ENCODE measurements at places on chromosomes 12 and 14. TPM values are rescaled to one million over a fixed set of nuclear protein-coding genes. Genes with fewer than 3 reads are reported as not detected.

- DNase-seq = no peak
These were observed 123.8 kb upstream of the LRFN5 start for GRCh38 chr14:41482861-41483260.

- no peak for DNase-seq
These were observed 14.4 kb downstream of the FERMT2 start for GRCh38 chr14:52936437-52936836.

DNA sequence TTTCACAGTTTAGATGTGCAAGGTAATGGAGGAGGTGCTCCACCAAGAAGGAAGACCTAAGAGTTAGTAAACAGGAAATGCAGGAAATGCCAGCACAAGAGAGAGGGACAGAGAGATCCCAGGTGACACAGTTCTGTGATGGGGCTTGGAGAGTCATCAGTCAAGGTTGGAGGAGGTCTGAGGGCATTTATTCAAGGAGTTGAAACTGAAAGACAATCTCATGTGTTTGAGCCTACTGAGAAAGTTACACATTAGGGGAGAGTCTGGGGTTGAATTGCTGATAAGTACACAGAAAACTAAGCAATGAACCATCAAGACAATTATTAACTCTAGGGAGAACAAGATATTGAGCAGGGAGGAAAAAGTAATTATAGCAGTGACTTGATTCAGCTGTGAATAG is 138.5 kb downstream of the ANO6 start:
- DNase-seq = no peak

GRCh38 chr14:65492266-65492665 is 79.7 kb downstream of the FUT8 start:
- DNase-seq = no peak

- DNase-seq = no peak
These were observed 74.6 kb upstream of the TMTC1 start for GRCh38 chr12:29858270-29858786.

DNA sequence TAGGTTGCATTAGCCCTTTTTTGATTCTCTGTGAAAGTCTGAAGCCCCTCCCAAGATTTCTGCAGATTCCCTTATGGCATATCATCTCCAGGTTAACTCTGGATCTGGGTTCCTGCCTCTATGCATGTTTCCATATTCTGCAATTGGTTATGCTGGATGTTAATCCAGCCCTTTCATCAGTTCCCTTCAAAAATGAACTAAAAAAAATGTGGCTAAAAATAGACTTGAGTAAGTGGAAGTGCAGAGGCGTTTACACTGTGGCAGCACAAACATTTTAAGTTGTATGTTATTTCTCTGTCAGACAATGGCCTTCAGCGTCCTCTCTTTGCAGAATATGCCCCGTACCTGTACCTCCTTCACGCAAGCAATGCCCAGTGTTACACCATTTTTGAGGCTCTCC is 11.4 kb downstream of the MGST1 start:
- no peak for DNase-seq

GRCh38 chr12:25829192-25829591 is 129.3 kb upstream of the RASSF8 start:
- DNase-seq = no peak

GRCh38 chr12:12336049-12336411 is 14.0 kb downstream of the MANSC1 start:
- no peak for DNase-seq

DNA sequence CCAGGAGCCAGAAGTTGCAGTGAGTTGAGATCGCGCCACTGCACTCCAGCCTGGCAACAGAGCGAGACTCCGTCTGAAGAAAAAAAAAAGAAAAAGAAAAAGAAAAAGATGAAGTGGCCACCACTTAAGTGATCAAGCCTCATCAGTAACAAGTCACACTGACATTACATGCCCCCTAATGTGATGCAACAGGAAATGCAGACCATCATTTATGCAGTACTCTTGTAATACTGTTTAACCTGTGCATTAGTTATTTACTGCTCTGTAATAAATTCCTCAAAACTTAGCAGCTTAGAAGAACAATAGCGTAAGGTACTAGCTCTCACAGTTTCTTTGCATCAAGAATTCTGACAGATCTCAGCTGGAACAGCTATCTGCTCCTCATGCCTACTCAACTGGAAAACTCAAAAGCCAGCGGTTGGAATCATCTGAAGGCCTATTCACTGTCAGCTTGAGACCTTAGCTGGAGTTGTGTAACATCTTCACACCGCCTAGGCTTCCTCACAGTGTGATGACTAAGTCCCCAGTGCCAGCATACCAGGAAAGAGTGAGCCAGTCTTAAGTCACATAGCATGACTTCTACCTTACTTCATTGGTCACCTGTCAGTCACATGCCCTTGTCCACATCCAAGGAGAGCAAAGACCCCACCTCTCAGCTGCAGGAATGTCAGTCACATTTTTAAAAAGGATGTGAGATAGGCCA is 31.5 kb downstream of the EPS8 start:
- no peak for DNase-seq

GRCh38 chr12:80373666-80374065 is 70.4 kb upstream of the PTPRQ start:
- no peak for DNase-seq

GRCh38 chr12:62260733-62261683 is 804 bp downstream of the USP15 start:
- DNase-seq = peak; percentile 4

- no peak for DNase-seq
These were observed 18.7 kb upstream of the MDM2 start for GRCh38 chr12:68789144-68789878.

- no peak for DNase-seq
These were observed 192.8 kb upstream of the EEA1 start for GRCh38 chr12:93121729-93122488.

- DNase-seq = no peak
These were observed 5.7 kb upstream of the ZCCHC8 start for GRCh38 chr12:122506393-122506938.

- no peak for DNase-seq
These were observed 80.5 kb upstream of the ZFP36L1 start for GRCh38 chr14:68873376-68873775.

DNA sequence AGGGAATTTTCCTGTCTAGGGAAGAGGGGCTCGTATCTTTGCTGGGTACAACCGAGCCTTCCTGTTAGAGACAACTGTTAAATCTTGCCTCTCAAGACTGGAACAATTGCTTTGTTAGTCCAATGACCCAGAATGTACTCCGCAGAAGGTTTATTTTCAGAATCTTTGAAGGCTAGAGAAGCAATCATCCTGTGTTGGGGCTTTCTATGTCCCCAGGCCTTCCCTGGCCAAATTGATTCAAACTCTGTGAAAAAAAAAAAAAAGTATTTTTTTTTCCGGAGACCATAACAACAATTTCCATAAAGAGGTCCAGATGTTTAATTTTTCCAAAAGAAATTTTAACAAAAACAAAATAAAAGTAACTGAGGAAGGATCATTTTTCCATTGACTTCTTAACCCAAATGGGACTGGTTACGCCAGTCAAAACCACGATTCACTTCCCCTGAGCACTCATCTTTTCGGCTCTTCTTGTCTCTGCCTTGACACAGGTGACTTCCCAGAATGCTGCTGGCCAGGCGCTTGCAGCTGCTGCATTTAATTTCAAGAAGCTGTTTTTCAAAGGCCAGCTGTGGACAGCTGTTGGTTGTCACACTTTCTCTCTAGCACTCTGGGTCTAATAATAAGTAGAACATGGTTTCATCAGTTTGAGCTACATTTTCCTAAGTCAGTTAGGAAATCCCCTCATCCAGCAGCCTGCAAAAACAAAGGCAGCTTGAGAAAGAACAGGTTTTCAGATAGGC is 81.6 kb upstream of the MANSC4 start:
- no peak for DNase-seq

GRCh38 chr14:67411820-67412421 is at the start of gene PLEK2:
TSS of gene PLEK2 (minus strand) at chr14:67412165. CDS start at chr14:67412059, 106 bp downstream.
- DNase-seq = no peak

GRCh38 chr12:113479216-113479589 is 7.5 kb upstream of the LHX5 start:
- no peak for DNase-seq

DNA sequence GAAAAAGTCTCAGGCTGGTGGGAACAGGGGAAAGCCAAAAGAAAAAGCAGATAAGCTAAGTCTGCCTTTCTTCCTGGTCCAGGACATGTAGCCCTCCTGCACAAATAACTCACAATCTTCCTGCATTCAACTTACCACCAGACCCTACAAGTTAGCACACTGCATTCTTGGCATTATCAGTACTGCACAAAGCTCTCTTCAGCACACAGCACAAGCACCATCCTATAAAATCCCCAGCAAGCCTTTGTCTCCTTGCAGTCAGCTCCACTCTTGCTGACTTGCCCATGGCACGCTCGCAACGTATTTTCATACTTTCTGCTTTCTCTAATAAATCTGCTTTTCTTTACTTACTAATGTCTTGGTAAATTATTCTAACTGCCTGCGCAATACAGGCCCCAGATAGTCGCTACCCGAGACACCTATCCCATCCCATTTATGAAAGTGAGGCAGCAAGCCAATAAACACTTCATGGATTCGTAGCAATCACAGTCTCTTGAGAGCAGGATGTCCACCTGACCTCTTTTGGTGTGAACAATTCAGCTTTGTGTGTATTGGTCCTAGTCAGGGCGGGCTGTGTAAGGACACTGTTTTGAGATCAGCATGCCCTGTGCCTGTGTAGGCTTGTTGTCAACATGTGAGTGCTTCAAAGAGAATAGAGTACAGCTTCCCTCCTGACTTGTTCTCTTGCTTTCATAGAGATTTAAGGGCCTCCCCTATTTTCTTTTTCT is 49.0 kb downstream of the TMEM117 start:
- no peak for DNase-seq

DNA sequence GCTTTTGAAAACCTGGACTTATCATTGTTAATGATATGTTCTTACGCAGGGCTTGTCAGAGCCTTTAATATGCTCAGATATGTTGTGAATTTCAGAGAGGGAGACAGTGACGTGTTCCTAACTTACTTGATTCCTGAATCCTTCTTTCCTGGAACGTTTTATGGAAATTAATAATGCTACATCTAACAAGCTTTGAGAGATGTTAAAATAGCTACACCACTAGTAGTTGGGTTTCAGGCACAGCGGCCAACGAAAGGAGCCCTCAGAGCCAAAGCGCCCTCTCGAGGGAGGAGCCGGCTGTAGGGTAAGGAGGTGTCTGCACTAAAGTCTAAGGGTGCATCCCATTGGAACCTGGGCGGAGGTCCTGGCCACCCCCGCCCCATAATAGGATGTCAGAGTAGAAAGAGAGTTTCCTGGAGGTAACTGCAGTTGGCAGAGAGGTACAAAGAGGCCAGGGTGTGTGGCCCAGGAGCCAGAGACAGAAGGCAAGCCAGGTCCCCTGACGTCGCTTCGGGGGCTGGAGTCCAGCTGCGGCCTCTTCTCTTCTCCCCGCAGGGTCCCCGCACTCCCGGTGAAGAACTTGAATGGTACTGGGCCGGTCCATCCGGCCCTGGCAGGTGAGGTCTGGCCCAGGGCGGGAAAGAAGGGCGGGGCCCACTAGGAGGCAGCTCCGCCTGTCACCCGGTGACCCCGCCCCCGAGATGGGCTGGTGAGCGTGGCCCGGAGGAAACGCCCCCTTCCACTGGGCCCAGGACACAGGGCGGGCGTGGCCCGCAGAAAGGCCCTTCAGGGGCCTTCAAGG is 36.3 kb downstream of the DTX1 start:
- no peak for DNase-seq

DNA sequence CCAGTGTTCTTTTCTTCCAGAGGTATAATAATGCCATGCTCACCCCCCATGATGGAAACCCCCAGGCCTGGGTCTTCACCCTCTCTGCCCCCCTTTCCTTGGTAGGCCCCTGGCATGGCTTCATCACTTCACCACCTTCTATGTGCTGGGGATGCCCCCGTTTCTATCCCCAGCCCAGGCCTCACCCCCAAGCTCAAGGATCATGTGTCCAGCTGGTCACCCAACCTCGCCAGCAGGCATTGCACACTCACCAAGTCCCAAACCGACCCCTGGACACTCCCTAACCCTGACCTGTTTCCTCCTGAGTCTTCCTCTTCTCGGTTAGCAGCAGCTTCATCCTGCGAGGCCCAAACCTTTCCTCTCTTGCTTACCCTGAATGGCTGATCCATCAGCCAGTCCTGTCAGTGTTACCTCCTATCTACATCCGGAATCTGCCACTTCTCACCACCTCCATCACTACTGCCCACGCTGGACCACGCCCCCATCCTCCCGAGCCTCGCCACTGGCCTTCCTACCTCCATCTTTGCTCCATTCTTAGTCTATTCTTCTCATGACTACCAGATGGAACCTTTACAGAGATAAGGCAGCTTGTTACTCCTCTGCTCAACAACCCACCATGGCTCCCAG is 69.0 kb downstream of the MVK start:
- DNase-seq = no peak

GRCh38 chr12:123532808-123533649 is 490 bp downstream of the RILPL1 start:
- DNase-seq = no peak

DNA sequence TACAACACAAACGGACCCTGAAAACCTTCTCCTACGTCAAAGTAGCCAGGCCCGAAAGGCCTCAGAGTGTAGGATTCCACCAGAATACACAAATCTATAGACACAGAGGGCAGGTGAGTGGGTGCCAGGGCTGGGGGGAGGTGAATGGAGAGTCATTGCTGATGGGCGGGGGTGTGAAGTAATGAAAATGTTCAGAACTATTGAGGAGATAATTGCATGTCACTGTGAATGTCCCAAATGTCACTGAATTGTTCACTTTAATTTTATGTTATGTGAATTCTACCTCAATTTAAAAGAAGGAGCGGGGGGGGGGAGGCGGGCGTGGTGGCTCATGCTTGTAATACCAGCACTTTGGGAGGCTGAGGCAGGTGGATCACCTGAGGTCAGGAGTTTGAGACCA is 36.0 kb downstream of the P2RX4 start:
- DNase-seq = no peak

DNA sequence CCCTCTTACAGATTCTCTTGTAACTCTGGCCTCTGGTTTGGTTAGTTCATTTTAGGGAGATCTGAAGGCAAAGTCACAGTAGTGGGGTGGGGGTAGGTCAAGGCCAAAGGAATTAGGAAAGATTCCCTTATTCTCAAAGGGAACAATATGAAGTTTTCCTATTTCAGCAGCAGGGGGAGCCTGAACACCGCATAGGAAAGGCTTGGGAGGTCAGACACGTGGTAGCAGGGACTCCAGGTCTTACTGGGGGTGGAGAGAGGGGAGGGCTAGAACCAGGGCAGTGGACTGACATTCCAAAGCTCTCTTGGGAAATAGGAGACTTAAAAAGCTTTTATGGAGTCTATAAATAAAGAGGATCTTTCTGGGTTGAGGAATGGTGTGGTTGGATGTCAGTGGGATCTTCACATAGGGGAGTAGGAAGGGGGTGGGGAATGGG is 1.3 kb downstream of the ZC3H10 start:
- peak; percentile 49 for DNase-seq

Gene STYK1
- 12.4 TPM for total RNA-seq

Gene ASIC1
- 50.4 TPM for total RNA-seq

Gene CPNE6
- 47.6 TPM for total RNA-seq

Gene SALL2
- 49.0 TPM for total RNA-seq

Gene UNG
- total RNA-seq = 36.6 TPM

Gene VDR
- total RNA-seq = 2.4 TPM

Gene C12orf54
- 2.1 TPM for total RNA-seq

Gene COCH
- total RNA-seq = 4.3 TPM

Gene PELI2
- total RNA-seq = 23.9 TPM

Gene ADGRD1
- total RNA-seq = 17.0 TPM

Gene INSM2
- 5.8 TPM for total RNA-seq

Data from dorsolateral prefrontal cortex (tissue), 122 donors.